Activated CD4-positive, alpha-beta T cell treated with anti-CD3 and anti-CD28 coated beads for 36 hours (primary cell): ENCODE measurements at places on chromosomes 6 and 20.

GRCh38 chr6:44556046-44556445 is 168.5 kb downstream of the CDC5L start:
- DNase-seq, result no peak

GRCh38 chr20:13249118-13249797 is 28.2 kb downstream of the ISM1 start:
- no peak for DNase-seq

DNA sequence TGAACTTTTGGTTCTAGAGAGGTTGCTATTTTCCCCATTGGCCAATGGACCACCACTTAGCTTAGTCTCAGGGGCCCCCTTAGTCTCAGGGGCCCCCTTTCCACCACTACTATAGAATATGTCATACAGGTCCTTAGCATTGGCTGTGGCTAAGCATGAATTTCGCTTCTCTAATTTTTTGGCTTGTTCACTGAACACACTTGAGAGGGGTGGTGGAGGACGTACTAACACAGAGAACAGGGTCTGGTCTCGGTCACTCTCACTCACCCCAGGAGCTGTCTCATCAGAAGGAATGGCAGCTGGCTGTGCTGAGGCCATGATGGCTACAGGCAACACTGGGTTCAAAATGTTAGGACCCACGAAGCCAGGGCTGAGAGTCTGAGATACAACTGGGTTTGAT is 30.3 kb downstream of the ZNF318 start:
- no peak for DNase-seq

GRCh38 chr6:93453956-93454355 is 34.6 kb upstream of the EPHA7 start:
- no peak for DNase-seq

GRCh38 chr20:49700411-49701185 is 13.1 kb downstream of the B4GALT5 start:
- DNase-seq, result no peak

- DNase-seq, result no peak
These were observed 1166.0 kb upstream of the GJE1 start for GRCh38 chr6:140966676-140967075.

- DNase-seq, result no peak
These were observed 7.4 kb upstream of the SIRPB1 start for GRCh38 chr20:1627200-1627550.

- no peak for DNase-seq
These were observed 586.6 kb upstream of the BTBD3 start for GRCh38 chr20:11331096-11331495.

DNA sequence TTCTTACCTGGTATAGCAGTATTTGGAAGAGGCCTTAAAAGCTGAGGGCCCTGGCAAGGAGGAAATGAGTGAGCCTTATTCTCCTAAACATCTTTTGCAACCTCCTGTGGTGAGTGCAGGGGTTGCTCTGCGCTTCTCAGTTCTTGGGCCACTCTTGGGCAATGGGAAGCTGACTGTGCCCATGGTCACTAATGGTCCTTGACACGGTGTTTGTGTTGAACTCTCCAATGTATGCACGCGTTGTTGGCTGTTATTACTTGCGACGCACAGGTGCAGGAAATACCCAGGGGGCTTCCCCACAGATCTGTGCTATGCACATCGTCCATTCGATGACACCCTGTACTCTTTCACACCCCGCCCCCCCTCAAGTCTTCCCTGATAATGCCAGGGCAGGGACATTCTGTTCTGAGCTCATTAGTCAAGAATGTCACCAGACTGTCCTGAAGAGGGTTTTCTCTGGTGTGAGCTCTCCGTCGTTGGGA is 79.7 kb downstream of the EDN1 start:
- no peak for DNase-seq
